ENCODE measurements at places on chromosomes 12 and 14.

- DNase-seq = no peak
Measured at GRCh38 chr14:95946867-95947266, 70.2 kb downstream of the TUNAR start.

DNA sequence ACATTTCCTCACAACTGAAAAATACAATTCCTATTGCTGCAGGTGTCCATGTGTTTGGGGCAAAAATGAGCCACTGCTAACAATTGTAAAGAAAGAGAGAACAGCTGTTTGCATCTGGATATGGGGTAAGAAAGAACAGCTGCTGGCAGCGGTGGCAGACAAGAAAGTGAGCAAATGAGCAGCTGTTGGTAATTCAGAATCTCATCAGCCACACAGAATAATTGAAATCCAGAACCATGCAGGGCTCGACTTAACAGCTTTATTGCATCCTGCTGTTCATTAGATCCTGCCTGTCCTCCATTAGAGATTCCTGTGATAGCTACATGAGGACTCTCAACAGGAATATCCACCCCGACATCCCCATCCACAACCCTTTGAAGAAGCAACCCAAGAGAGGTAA, 62.5 kb upstream of the TSPAN8 start:
- DNase-seq = no peak

GRCh38 chr12:90543841-90544240, 411.1 kb downstream of the CCER1 start:
- DNase-seq = no peak

GRCh38 chr12:103697971-103698751, 111.1 kb downstream of the STAB2 start:
- no peak for DNase-seq

- no peak for DNase-seq
Measured at GRCh38 chr14:35365130-35366055, 39.2 kb downstream of the NFKBIA start.

- DNase-seq = no peak
Measured at GRCh38 chr12:98618952-98619351, 25.5 kb downstream of the SLC25A3 start.

DNA sequence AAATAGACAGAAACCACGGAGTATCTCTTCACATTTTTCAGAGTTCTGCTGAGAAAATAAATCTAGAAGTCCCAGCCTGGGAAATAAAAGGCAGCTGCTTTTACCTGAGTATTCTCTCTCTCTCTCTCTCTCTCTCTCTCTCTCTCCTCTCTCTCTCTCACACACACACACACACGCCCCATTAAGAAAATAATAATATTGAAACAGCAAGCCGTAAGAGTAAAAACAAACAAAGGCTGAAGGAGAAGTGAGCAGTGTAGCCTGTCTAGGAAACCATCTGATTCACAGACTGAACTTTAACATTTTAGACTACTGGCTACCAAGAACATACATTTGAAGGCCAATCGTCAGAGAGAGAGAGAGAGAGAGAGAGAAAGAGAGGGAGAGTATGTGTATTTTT, 8.4 kb downstream of the PTHLH start:
- DNase-seq = no peak

- DNase-seq = peak; percentile 50
Measured at GRCh38 chr12:65725376-65725775, 98.9 kb upstream of the HMGA2 start.

DNA sequence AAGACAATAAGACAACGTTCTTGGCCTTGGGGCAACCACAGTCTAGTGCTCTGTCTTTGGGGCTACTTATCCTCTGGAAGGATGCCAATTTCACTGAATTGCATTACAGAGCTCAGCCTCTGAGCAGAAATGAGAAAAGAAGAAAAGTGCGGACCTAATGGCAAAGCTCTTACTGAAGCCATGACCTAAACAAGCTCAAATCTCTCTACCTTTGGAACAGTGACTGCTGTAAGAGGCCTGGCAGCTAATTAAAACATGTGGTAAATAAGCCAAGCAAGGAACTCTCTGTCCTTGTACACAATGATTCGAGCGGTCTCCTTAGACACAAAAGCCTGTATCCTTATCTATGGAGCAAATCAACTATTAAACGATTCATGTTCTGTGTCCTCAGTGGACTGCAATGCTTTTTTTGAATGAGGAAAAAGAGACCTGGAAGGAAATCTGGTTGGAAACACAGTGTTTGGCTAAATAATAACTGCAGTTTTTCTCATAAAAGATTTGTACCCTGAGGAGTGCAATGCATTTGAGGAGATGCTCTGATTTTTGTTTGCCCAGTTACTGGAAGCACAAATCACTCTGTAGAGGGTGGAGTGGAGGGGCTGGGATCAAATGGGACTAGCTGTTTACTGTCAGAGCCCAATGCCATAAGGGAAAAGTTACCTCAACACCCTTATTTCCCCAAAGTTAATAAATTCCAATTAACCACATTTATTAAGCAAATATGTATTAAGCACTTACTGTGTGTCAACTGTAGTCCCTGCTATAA, 113.9 kb downstream of the NDUFA12 start:
- no peak for DNase-seq

DNA sequence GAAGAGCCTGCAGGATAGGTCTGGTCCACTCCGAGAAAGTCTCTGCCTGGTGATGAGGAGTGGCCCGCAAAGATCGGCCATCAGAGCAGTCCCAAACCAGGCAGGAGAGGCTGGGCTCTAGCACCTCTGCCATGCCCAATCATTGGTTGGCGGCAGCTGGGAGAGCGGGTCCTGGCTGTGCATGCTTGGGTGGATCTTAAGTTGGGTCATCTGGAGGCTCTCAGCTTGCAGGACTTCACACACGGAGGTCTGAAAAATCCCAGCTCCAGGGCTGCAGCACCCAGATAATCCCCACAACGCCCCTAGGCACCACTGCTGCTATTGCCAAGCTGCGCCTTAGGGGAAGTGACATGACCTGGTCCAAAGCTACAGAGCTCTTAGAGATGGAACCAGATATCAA, 766.7 kb upstream of the TBX3 start:
- DNase-seq = no peak

GRCh38 chr12:130281153-130281799, 56.4 kb upstream of the PIWIL1 start:
- peak; percentile 14 for DNase-seq

DNA sequence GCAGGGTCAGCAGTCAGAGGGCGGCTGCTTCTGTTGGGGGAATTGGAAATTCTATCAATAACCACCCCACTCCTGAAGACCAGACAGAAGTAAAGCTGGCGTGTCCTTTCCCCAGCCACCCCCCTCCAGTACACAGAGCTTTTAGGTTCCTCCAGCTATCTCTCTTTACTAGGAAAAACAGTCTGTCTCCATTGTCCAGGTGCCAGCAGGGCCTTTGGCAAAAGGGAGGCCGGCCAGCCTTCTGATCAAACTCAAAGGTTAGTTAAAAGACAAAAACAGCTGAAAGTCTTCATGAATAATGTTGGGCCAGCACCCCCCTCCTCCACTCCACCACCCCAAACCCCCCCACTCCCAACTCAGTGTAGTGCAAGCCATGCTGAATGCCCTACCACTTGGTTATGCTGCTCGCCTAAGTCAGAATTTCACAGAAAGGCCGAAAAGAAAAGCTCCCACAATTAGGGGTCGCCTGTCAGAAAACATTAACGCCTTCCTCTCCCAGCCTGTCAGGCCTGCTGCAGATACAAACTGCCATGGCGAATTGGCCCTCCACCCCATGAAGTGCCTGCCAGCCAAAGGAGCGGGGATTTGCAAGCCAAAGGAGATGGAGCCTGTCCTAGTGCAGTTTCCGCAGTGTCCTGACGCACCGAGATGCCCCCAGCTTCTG, 8.9 kb downstream of the ASCL1 start:
- no peak for DNase-seq

DNA sequence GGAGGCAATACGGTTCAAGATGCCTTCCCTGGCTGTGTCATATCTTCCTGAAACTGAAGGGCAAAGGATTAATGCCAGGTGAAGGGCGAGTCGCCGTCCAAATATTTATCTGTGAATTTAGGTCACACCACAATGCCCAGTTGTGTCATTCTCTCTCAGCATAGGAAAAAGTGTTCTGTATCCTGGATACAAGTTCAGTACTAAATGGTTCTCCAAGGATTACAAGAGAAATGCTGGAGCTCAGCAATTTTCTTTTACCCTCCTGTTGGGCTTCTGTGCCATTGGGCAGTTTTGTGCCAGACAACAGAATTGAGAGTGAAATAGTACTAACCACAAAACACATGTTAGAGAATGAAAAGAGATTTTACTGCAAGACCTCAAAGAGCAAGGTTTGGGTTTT, 493.9 kb downstream of the EGLN3 start:
- DNase-seq = no peak

DNA sequence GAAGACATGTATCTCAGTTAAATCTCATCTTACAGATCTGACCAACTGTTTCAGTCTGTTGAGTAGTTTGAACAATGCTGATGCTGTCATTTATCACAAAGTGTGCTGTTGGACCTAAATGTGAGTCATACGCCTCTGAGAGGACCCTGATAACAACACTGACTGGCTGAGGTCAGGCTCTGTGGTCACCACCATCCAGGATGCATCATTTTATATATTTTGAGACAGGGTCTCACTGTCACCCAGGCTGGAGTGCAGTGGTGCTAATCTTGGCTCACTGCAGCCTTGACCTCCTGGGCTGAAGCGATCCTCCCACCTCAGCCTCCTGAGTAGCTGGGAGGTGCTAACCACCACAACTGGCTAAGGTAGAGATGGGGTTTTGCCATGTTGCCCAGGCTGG, 181.0 kb upstream of the RGS6 start:
- no peak for DNase-seq

GRCh38 chr12:121184425-121184824, 25.5 kb upstream of the P2RX4 start:
- DNase-seq = no peak

GRCh38 chr14:19823765-19824164, 20.2 kb downstream of the OR4N2 start:
- DNase-seq = no peak

GRCh38 chr12:87809916-87810315, 219.3 kb downstream of the C12orf50 start:
- no peak for DNase-seq

DNA sequence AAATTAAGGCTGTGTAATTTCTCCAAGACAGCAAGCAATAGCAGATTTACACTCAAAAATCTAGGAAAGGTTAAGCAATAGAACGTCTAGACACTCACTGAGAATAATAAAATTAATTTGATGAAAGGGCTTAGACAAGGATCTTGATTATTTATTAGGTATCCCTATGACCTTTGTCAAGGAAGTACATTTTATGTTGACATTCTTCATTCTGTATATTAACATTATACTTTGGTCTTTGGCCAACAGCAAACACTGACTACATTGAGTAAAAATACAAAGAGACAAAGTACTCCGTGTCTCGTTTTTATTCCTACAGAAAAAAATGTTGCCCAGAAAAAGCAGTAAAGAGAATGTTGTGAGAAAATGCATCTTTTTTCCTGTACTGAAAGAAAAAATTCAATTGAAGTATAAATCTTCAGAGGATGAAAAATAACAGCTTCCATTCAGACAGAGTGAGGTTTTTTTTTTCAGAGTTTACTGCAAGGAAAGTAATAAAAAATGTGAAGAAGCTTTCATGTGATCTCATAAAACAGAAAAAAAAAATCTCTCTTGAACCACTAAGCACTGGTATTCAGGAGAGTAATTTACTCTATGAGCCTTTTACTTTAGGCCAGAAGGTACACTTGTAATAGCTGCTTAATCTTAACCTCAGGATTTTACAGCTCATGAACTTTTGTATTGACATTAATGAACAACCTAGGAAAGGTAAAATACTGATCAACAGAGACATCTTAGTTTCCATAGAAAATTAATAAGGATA, 605.0 kb downstream of the FSCB start:
- DNase-seq = no peak

DNA sequence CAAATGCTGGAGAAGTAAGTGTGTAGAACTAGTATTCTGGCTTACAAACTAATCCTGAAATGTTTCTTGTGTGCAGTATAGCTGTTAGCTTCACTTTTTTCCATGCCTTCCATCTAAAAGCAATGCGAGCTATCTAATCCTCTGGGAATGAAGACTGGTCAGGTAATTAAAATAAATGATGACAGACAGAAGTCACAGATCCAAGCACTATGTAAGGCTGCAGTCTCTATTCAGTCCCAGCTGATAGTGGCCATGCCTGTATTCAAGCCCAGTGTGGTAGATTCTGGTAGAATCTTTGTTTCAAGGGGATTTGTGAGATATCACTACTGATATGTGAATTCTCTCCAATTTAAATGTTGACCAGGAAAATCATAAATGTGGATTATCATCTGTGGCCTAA, 637.2 kb downstream of the TMTC2 start:
- DNase-seq = no peak

- no peak for DNase-seq
Measured at GRCh38 chr14:20278414-20278813, 27.3 kb downstream of the TTC5 start.

GRCh38 chr14:105760691-105761344, 234.4 kb downstream of the TMEM121 start:
- no peak for DNase-seq

GRCh38 chr12:29794862-29795261, 11.1 kb upstream of the TMTC1 start:
- DNase-seq = no peak

GRCh38 chr12:117279606-117280005, 81.8 kb downstream of the NOS1 start:
- DNase-seq = peak; percentile 31

- DNase-seq = no peak
Measured at GRCh38 chr12:93808169-93808899, 131.2 kb downstream of the CRADD start.

GRCh38 chr14:74239848-74240793, 872 bp downstream of the VSX2 start:
- no peak for DNase-seq

DNA sequence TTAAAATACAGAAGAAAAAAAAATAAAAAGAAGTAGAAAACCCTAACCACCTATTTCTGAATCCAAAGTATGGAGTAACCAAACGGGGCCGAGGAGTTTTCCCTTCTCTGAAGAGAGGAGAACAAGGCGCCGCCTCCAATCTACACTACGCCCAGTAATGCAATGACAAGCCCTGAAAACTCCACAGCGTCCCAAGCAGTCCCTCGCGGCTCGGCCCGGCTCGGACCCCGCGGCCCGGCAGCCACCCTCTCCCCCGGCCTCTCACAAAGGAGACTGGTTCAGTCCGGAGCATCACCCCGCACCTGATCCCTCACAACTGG, 371 bp downstream of the CHD8 start:
- DNase-seq = no peak

- no peak for DNase-seq
Measured at GRCh38 chr14:49935526-49935925, 42.6 kb downstream of the ARF6 start.

Data from cerebellar cortex (tissue), 1 donor.